Amygdala (tissue), 56 donors: ENCODE measurements at places on chromosomes 3 and 15.
A peak's percentile ranks its signal among the peaks of the same experiment; 100 is the strongest.

- DNase-seq: no peak
Measured at GRCh38 chr3:61463191-61463590, 98.2 kb upstream of the PTPRG start.

GRCh38 chr3:127640042-127640355 lies 11.0 kb downstream of the PODXL2 start:
- no peak for DNase-seq

DNA sequence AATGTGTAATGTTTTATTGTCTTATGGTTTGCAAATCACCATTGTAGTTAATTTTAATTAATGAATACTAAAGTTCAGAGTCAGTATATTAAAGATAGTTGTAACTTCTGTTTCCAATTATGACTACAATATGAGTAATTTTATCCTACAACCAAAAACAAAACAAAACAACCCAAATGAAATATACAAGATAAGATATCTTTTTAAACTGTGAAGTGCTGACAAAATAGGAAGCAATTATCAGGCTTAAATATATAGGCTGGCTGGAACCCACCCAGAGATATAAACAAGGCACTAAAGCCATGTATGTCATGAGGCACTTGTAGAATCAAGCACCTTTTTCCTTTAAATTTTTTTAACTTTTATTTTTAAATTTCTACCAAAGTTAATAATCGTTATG lies 108.6 kb upstream of the LRRFIP2 start:
- DNase-seq: no peak

DNA sequence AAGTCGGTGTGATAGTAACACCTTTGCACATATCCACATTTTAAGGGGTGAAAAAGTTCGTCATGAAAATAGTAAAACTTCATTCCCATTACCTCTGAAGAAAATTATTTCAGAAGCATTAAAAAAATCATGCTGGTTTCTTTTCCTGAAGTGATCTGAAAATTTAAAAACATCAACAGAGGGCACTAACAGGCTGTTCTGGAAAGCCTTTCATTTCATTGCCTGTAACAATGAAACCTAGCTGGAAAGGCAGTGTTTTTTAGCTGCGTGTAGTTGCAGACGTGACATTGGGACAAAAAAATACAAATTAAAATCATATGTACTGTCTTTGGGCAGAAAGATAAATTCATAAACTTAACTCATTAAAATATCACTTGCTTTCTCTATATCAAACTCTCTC lies 993.8 kb downstream of the GBE1 start:
- DNase-seq: no peak

GRCh38 chr3:148077965-148078364 lies 619.7 kb upstream of the AGTR1 start:
- DNase-seq: no peak

GRCh38 chr3:44235604-44236484 lies 5.8 kb upstream of the TOPAZ1 start:
- peak; percentile 5 for DNase-seq

DNA sequence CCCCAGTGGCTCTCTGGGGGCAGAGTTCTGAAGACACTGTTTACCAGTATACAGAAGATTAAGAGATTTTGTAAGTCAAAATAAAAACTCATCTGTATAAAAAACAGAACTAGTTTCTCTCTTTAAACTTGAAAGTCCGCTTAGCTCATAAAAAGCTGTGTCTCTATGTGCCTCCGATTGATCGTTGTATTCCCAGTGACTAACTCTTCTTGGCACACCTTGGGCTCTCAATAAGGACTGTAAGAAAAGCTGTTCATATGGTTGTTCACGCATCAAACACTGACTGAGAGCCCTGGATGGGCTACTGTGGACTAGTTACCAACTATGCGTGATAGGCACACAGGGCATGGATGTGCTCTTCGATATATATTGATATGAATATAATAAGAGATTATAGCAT lies 107.9 kb downstream of the P3H2 start:
- DNase-seq: no peak

GRCh38 chr3:138036572-138036971 lies 26.6 kb downstream of the CLDN18 start:
- no peak for DNase-seq

DNA sequence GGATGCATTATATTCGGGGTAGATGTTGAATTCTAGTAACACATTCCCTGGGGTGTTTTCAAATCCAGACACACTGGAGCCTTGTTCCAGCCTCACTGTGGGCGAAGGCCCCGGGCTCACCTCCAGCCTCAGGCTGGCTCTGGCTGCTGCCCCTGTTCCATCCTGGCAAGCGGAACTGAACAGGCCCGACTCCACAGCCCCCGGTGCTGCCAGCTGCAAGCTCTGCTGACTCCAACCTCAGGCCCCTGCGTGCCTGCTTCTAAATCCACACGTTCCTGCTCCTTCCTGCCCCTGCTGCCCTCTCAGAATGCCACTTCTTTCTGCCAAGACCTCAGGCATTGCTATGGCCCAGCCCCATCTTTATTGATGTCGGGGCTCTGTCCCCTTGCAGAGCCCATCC lies 90.6 kb downstream of the LIPC start:
- peak; percentile 76 for DNase-seq

- no peak for DNase-seq
Measured at GRCh38 chr3:72538070-72538745, 310.0 kb downstream of the SHQ1 start.
